ENCODE measurements at places on chromosomes 1 and 21.

DNA sequence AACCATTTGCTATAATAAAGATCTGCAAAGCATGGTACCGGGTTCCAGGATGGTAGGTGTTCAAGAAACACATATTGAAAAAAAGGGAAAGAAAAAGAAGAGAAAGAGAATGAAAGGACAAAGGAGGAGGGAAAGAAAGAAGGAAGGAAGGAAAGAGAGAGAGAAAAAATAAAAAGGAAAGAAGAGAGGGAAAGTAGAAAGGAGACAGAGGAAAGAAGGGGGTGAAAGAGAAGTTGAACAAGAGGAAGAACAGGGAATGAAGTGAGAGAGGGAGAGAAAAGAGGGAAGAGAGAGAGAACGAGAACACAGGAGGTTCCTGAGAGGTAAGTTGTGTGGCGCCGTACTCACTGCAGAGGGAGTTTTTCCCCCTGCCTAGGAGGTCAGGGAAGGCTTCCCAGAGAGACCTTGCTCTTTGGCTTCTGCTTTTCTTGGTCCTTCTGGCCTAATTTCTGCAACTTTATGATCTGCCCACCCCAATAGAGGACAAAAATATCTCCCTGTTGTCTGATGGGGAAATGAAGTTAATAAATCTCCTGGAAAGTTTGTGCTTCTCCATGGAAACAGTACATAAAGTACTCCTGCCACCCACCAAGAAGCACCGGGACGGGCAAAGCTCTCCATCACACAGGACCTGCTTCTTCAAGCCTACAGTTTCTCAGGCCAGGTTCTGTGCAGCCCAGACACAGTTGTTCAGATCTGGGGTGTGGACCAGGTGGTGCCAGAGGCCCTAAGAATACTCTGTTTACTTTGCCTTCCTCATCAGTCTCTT, 124.8 kb downstream of the ROR1 start:
- H3K27ac ChIP-seq: no peak overlapping the region
- H3K4me1 ChIP-seq: no peaks in the 10 kb centered on the region
- H3K4me3 ChIP-seq: no peak overlapping the region

DNA sequence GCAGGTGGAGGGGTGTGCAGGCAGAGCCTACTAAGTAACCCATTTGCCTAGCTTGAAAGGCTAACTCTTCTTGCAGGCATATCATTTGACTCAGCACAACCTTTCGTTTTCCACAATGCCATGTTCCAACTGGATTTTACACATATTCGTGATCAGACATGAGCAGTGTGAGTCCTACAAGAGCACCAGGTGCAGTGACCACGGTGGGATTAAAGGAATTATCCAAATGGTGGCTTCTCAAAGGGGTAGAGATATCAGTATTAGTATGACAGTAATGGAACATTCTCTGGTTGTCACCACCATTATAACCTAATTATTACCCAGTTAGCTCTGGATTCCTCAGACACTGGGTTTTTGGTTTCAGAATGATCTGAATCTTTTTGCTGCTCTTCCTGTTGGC, 323.5 kb downstream of the LMO4 start:
- H3K27me3 ChIP-seq: no peaks in the 10 kb centered on the region
- H3K4me3 ChIP-seq: no peak overlapping the region
- no peaks in the 10 kb centered on the region for H3K36me3 ChIP-seq
- H3K27ac ChIP-seq: no peak overlapping the region

DNA sequence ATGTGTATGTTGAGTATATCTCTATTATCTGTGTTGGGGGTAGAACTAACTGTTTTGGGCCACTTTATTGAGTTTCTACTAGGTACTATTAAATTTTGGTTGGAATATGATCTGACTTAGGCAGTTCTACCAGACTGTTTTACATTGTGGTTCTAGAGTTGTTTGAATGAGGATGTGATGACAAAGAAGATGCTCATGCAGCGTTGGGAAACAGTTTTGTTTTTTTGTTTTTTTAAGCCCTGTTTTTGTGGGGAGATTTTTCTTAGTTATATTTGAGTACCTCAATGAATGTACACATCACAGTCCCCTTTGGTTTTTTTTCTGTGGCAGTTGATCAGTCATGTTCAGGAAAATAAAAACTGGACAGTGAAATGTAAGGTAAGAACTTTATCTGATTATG, 40.1 kb downstream of the TMED5 start:
- no peak overlapping the region for H3K27ac ChIP-seq
- H3K4me1 ChIP-seq: no peaks in the 10 kb centered on the region
- no peak for DNase-seq
- H3K27me3 ChIP-seq: no peaks in the 10 kb centered on the region
- H3K36me3 ChIP-seq: peaks cover 60% of the 10 kb centered on the region

DNA sequence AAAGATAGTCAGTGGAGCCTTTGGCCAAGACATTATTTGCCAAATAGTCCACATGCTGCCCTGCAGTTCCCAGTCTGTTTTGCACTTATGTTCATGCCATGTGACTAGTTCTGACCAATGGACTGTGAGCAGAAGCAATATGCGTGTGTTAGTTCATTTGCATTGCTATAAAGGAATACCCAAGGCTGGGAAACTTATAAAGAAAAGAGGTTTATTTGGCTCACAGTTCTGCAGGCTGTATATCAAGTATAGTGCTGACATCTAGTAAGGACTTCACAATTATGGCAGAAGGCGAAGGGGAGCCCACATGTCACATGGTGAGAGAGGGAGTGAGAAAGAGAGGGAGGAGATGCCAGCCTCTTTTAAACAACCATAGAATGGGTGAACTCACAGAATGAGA, 193.3 kb downstream of the PTPRU start:
- no peaks in the 10 kb centered on the region for H3K36me3 ChIP-seq
- H3K4me3 ChIP-seq: no peak overlapping the region
- H3K27ac ChIP-seq: no peak overlapping the region
- no peaks in the 10 kb centered on the region for H3K4me1 ChIP-seq
- DNase-seq: no peak
- peaks cover 2% of the 10 kb centered on the region for H3K27me3 ChIP-seq

GRCh38 chr1:234908571-234908970, 220.1 kb downstream of the TOMM20 start:
- DNase-seq: no peak
- H3K36me3 ChIP-seq: no peaks in the 10 kb centered on the region
- H3K4me3 ChIP-seq: no peak overlapping the region
- no peak overlapping the region for H3K27ac ChIP-seq
- no peaks in the 10 kb centered on the region for H3K27me3 ChIP-seq

DNA sequence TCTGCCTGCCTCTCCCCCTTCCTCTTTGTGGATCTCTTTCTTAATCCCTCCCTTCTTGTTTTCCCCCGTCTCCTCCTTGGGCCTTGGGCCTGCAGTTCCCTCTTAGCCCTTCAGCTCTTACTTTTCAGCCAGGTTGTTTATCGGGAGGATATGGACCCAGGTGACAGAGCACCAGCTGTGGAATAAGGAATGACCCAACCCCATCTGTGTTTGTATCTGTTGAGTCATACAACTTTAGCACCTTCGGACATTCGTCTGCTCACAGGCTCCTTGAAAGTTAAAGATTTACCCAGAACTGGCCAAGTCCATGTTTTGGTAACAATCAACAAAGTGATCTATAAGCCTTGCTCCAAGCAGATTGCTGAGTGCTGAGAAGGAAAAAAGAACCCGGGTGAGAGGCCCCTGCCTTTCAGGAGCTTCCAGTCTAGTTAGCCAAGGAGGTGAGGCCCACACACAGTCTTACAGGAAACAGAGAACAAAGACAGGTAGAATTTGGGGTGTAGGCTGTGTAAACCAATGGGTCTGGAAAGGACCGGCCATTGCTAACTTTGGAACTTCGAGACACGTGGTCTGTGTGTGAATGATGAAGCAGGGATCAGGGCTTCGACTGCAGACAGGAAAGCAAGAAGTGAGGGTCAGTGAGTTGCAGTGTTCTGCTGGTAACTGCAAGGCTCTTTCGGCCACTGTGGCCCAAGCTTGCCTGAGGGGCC, 66.7 kb upstream of the F3 start:
- no peak for DNase-seq
- peaks cover 6% of the 10 kb centered on the region for H3K4me1 ChIP-seq
- H3K36me3 ChIP-seq: no peaks in the 10 kb centered on the region
- H3K4me3 ChIP-seq: no peak overlapping the region
- no peaks in the 10 kb centered on the region for H3K27me3 ChIP-seq
- no peak overlapping the region for H3K27ac ChIP-seq

DNA sequence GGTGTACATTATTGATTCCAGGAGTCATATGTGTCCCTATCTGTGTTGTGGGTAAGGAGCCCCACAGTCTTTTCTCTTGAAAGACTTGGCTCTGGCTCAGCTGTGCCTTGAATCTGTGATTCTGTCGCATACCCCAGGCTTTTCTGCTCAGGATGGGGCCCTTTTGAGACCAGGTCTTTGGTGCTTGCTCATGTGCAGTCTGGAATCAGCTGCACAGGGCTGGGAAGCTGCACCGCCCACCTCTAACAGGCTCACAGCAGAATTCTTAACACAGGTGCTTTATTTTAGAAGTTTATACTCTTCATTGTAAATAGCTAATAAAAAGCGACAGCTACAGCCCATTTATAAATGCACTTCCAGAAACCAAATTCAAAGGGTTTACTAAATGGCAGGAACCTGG, 61.3 kb downstream of the ST6GALNAC3 start:
- DNase-seq: no peak
- H3K4me1 ChIP-seq: no peaks in the 10 kb centered on the region
- H3K4me3 ChIP-seq: no peak overlapping the region
- no peak overlapping the region for H3K27ac ChIP-seq
- no peaks in the 10 kb centered on the region for H3K36me3 ChIP-seq

GRCh38 chr21:46307625-46308024, 16.0 kb downstream of the C21orf58 start:
- no peaks in the 10 kb centered on the region for H3K27me3 ChIP-seq
- H3K27ac ChIP-seq: no peak overlapping the region
- H3K4me1 ChIP-seq: no peaks in the 10 kb centered on the region
- no peak overlapping the region for H3K4me3 ChIP-seq

DNA sequence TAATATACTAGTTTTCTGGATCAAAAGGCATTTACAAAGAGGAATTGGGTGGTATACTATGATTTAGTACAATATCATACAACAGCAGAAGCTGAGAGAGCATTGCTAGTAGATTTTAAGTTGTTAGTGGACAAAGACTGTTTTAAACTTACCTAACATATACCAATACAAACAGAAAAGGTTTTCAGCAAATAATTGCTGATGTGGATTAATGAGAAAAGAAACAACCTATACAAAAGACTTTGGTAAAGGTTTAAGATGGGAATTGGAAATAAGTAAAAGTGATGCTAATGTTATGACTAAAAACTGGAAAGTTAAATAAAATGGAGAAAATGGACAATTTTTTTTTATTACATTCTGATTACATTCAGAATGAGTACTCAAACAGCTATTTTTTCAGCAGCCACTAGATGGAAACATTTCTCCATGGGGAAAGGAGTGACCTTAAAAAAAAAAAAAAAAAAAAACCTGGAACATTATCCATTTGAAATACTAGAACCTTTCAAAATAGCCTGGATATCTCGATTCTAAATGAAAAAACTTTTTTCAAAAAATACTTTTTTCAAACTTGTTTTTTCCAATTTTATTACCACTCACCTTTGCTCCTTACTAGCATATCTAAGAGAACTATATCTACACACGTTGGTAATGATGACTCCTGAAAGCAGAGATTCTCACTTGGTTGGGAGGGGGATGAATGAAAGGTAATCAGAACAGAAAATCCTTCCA, 55.4 kb downstream of the EPRS1 start:
- H3K4me3 ChIP-seq: no peak overlapping the region
- no peak overlapping the region for H3K27ac ChIP-seq
- no peaks in the 10 kb centered on the region for H3K27me3 ChIP-seq
- DNase-seq: peak; percentile 37
- H3K36me3 ChIP-seq: peaks cover 36% of the 10 kb centered on the region
- no peaks in the 10 kb centered on the region for H3K4me1 ChIP-seq

DNA sequence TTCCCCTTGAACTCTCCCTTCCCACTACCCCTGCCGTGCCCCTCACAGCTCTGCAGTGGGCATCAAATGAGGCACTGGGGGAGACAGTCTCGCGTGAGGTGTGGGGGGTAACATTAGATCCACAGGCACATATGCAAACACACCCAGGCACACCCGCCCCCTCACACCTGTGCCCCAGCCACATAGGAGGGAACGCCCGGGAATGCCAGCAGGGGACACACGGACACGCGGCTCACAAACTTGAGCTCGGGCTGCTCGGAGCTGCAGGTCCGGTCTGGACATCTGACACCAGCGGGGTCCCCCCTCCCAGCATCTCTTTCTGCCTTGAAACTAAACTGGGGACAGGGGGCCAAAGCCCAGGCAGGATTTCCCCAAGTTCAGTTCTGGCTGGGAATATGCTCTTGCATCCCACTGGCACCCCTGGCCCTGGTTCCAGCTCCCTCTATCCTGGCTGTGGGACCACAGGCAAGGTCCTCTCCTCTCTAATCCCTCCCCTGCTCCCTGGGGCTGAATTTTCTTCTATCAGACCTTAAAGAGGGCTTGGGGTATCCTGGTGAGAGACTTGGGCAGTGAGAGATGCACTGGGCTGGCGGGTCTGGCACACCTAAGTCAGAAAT, 30.6 kb downstream of the CDCP2 start:
- H3K4me1 ChIP-seq: peaks cover 23% of the 10 kb centered on the region
- H3K36me3 ChIP-seq: no peaks in the 10 kb centered on the region
- H3K4me3 ChIP-seq: no peak overlapping the region
- DNase-seq: no peak
- H3K27ac ChIP-seq: no peak overlapping the region
- no peaks in the 10 kb centered on the region for H3K27me3 ChIP-seq

DNA sequence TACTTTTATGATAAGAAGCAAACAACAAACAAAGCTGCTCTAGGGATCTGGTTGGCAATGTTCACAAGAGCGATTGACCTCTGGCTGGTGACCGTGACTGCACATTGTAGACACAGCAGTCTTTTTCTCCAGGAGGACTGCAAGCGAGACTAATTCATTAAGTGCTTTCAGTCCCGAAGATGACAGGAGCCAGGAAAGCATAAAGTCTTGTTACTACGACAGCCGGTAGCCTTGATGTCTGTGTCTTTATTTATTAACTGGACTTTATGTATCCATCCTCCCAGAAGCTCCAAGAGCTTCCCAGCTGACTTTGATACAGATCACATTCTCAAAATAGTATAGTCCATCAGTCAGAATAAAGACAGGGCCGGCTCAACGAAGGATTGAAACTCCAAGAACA, 18.2 kb downstream of the FAM163A start:
- H3K4me3 ChIP-seq: no peak overlapping the region
- no peaks in the 10 kb centered on the region for H3K4me1 ChIP-seq
- peaks cover 3% of the 10 kb centered on the region for H3K27me3 ChIP-seq
- H3K27ac ChIP-seq: no peak overlapping the region

DNA sequence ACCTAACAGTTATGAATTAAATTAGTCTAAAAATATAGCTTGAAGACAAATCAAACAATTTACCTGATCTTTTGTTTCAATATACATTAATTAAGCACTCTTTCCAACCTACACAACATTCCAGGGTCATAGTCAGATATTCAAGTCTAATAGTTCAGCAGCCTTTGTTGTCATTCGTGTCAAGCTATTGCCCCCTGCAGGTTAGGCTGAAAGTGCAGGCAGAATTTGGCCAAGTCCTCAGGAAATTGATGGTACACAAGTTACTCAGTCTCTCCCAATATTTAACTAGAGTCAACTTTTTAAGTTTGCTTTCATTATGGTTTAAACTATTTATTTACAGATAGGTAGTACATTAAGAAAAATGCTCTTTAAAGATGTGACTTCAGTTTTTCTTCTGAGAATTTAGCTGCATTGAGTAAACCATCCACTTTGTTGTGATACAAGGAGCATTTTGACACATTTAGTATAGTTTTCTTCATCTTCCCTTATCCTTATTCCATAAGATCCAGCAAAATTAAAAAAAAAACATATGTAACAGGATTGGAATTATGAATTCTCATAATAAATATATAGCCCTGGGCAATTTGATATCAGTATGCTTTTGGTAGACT, 130.3 kb upstream of the DPYD start:
- peaks cover 43% of the 10 kb centered on the region for H3K27me3 ChIP-seq
- H3K4me3 ChIP-seq: no peak overlapping the region
- no peak overlapping the region for H3K27ac ChIP-seq
- peak; percentile 84 for DNase-seq
- no peaks in the 10 kb centered on the region for H3K36me3 ChIP-seq
- H3K4me1 ChIP-seq: peaks cover 29% of the 10 kb centered on the region

All from common myeloid progenitor, CD34-positive (primary cell).